Left ventricle myocardium inferior (tissue), 1 donor: ENCODE measurements at places on chromosomes 1 and 21.
A peak's percentile ranks its signal among the peaks of the same experiment; 100 is the strongest.

DNA sequence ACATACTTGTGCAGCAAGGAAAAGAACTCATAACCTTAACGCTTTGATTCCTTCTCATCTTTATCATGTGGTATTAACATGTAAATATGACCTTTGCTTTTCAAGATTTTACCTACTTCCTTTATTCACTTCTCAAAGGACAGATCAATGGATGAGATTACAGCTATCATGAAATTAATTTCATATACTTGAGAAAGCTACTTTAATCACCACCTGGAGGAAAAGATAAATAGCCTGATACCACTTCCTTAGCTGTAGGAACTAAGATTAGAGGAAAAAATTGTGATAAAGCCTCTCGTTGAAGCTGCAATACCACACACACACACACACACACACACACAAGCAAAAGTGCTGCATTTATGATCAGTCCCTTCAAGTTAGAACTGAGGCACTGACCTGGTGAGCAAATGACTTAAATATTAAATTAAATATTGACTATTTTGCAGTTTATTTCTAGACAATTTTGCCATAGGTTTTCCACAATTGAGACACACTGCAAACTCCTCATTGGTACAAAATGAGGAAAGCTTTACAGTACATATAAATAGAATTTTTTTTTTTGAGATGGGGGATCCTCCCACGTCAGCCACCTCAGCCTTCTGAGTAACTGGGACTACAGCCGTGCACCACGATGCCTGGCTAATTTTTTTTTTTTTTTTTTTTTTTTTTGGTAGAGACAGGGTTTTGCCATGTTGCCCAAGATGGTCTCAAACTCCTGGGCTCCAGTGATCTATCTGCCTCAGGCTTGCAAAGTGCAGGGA lies 27.2 kb upstream of the DMRTB1 start:
- DNase-seq = no peak

DNA sequence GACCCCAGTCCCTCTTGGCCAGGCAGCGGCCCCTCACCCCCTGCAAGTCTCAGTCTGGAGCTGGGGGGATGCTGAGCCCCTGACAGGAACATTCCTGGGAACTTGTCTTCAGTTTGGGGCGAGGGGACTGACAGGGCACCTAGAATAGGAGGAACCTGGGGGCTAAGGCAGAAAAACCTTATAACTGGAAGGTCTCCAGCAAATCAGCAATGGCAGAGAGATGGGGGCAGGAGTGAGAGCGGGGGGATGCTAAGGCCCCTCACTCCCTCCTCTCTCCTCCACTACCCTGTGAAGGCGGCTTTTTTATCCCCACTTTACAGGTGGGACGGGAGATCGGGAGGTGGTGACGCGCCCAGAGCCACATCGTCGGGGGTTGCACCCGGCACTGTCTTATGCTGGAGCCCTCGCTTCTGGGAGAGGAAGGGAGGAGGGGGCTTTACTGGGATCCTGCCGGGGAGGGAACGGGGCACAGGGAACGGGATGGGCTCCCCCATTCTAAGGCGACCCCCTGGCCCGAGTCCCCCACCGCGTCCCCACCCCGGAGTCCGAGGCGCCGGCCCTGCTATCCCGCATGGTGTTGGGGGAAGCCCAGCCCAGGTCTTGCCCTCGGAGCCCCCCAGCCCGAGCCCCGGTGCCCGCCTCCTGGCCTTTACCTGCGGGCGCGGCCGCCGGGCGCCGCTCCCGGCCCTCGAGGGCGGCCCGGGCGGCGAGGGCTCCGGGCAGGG lies 456 bp downstream of the COL8A2 start:
- DNase-seq = no peak

- DNase-seq = no peak
These were observed 14.4 kb downstream of the RALGPS2 start for GRCh38 chr1:178739285-178740045.

GRCh38 chr1:181424786-181425403 lies 58.4 kb upstream of the CACNA1E start:
- peak; percentile 49 for DNase-seq

GRCh38 chr1:201648066-201648906 lies 109.4 kb downstream of the NAV1 start:
- DNase-seq = peak; percentile 66

GRCh38 chr1:11590395-11590794 lies 63.8 kb downstream of the FBXO2 start:
- no peak for DNase-seq

GRCh38 chr1:75132812-75133619 lies 1.2 kb upstream of the LHX8 start:
- DNase-seq = no peak

DNA sequence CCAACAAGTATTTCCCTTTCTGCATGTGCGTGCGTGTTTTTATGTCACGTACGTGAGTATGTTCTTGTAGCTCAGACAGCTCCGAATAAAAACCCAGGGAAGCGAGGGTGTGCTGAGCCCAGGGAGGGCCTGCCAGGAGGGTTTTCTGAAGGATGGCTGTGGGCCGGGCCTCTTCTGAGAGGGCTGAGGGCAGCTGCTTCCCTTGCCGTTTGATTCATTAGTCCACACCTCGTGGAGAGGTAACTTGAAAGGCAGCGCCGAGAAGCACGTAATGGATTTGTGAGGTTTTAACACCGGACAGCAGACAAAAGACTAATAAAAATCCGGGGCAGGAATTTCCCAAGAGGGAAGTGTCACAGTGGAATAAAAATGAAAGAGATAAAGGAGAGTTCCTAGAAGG lies 29.5 kb downstream of the CD247 start:
- DNase-seq = no peak

GRCh38 chr1:162197615-162198421 lies 128.3 kb downstream of the NOS1AP start:
- DNase-seq = no peak

DNA sequence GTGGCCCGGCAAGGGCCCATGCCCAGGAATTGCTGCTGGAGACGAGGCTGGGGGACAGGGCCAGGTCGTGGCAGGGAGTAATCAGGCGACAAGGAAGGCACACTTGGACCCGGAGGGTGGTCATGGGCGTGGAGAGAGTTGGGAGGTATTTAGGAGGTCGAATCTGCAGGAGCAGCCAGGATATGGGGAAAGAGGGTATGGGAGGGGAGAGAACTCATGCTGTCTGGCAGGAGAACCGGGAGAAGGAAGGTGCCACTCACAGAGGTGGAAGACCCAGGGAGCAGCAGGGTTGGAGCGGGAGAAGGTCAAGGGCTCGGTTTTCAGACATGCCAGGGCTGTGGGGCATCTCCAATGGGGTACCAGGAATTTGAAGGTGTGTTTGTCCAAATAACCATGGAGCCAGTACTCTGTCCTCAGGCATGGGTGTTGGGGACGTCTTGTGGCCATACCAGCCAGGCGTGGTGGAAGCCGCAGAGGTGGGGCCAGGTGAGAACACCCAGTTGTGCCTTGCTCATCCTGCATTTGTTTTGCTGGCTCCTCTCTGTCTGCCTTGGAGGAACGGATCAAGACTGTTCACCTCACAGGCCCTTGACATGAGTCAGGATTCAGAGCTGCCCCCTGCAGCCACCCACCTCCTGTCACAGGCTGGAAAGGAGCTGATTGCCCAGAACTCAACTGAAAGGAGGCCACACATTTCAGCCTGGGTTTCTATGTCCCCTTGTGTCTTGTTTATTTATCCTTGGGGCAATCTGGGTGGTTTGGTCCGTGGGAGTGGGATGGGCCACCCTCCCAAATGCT lies 111.6 kb downstream of the SPSB1 start:
- DNase-seq = no peak

DNA sequence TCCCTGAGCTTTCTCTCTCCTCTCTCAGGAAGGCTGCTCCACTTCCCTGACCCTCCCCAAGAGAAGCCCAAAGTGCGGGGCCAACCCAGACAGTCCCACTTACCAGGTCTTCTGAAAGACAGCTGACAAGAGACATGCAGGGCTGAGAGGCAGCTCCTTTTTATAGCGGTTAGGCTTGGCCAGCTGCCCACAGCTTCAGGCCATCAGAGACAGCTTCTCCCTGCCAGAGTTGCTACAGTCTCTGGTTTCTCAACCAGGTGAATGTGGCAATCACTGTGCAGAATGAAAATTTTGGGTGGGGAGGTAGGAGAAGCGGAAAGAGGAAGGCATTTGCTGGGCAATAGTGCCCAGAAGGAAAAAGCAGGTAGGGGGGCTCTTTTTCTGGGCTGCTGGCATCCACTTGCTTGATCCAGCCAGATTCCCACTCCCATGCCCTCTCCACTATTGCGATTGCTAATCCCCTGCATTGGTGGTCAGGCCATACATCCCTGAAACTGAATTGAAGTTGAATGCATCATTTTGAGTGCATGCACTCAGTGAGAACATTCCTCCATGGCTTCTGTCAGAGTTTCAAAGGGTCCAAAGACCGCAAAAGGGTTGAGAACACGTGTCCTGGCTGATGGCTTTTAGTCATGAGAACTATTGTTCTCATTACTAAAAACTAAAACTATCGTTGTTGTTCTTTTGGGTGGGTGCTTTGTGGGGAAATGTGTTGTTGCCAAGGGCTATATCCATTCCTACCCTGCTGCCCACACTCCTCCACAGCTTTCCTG lies at the start of gene S100A8:
Gene S100A8, minus strand, starts transcription at position 136 of the 773 bp plus-strand sequence. CDS start 538 bp downstream, outside the sequence.
- DNase-seq = peak; percentile 81

DNA sequence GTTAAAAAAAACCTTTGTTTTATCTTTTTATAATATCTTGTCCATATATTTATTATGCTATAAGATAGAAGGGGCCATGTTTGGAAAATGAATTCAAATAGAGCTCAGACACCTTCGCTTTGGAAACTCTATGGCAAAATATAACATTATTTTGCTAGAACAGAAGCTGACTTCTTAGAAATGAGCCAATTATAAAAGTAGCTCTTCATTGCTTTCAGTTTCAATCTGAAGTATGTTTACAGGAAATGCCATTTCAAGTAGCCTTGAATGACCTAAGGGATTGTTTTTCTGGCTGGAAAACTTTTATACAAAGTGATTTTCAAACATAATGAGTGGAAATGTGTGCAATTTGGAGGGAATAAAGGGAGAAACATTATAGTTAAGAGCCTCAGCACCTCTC lies 37.8 kb upstream of the GBP5 start:
- no peak for DNase-seq

- DNase-seq = no peak
These were observed 12.5 kb downstream of the MX1 start for GRCh38 chr21:41438425-41439113.

DNA sequence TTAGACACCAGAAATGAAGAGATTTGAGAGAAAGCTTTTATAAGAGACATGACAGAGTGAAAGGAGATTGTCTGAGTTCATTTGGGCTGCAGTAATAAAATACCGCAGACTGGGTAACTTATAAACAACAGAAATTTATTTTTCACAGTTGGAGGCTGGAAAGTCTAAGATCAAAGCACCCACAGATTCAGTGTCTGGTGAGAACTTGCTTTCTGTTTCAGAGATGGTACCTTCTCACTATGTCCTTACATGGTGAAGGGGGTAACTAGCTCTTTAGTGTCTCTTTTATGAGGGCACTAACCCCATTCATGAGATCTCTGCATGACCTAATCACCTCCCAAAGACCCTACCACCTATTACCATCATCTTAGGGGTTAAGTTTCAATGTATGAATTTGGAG lies 30.9 kb upstream of the FCRL4 start:
- no peak for DNase-seq

- no peak for DNase-seq
These were observed 26.2 kb upstream of the PRKACB start for GRCh38 chr1:84117868-84118267.

DNA sequence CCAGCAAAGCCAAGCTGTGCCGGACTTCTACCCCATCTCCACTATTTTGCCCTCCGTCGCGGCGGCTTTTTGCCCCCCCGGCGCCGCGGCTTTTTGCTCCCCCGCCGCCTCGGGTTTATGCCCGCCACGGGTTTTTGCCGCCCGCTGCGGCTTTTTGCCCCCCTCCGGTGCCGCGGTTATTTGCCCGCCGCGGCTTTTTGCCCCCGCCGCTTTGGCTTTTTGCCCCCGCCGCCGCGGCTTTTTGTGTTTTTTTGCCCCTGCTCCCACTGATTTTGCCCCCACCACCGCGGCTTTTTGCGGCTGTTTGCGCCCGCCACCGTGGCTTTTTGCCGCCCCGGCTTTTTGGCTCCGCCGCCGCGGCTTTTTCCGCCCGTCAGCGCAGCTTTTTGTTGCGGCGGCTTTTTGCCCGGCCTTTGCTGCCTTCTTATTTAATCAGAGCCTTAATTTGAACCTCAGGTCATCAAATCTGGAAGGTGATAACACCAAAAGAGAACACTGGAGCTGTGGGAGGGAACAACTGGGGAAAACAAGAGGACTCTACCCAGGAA lies 106.0 kb downstream of the TPTE start:
- DNase-seq = no peak

GRCh38 chr1:56153276-56153675 lies 426.1 kb downstream of the PLPP3 start:
- DNase-seq = no peak

DNA sequence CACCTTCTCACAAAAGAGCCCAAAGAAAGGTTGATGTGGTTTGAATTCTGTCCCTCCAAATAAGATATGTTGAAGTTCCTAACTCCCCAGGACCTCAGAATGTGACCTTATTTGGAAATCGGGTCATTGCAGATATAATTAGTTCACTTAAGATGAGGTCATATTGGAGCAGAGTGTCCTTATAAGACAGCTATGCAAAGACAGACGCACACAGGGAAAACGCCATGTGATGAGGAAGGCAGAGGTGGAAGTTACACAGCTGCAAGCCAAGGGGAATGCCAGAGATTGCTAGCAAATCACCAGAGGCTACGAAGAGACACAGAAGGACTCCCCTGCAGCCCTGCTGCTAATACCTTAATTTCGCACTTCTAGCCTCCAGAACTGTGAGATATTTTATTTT lies 5.2 kb upstream of the ABCB10 start:
- no peak for DNase-seq

- no peak for DNase-seq
These were observed 1.9 kb upstream of the SDE2 start for GRCh38 chr1:226001088-226001487.

DNA sequence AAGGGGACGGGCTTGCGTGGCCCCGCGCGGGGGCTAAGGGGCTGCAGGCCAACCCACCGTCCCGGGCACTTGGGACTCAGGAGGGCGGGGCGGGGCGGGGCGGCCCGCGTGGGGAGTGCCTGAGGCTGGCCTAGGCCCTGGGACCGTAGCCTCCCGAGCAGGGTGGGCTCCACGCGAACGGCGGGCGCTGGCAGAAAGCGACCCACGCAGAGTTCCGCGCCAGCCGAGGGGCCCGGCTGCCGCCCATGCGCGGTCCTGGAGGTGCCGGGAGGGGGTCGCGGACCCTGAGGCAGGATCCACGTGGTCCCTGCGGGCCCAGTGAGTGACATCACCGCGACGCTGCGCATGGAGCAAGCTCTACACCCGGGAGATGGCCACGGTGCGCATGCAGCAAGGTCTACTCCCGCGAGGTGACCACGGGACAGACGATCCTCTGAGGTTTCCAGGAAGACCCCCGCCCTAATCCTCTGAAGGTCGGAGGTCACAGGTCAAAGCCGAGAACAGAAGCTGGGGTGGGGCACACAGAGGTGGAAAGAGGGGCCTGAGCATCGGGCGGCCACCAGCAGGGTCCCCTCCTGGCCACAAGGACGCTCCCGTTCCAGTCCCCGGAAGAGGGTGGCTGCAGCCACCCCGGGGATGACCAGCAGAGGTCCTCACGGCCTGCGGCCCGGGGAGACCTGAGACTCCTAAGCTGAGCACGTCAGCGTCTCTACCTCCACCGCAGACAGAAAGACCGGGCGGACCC lies 13.5 kb upstream of the SLC19A1 start:
- peak; percentile 73 for DNase-seq

- DNase-seq = no peak
These were observed 300.6 kb downstream of the TM2D1 start for GRCh38 chr1:61424382-61424781.
